T-helper 2 cell (primary cell): ENCODE measurements at places on chromosomes 7 and 10.

GRCh38 chr10:116720668-116721546, 21.5 kb downstream of the HSPA12A start:
- DNase-seq, result no peak

DNA sequence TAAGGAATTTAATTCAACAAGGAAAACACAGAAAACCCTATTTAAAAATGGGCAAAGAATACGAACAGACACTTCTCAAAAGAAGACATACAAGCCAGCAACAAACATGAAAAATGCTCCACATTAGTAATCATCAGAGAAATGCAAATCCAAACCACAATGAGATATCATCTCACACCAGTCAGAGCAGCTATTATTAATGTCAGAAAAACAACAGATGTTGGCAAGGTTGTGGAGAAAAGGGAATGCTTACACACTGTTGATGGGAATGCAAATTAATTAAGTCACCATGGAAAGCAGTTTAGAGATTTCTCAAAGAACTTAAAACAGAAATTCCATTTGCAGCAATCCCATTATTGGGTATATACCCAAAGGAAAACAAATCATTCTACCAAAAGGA, 55.2 kb downstream of the GCC1 start:
- no peak for DNase-seq

DNA sequence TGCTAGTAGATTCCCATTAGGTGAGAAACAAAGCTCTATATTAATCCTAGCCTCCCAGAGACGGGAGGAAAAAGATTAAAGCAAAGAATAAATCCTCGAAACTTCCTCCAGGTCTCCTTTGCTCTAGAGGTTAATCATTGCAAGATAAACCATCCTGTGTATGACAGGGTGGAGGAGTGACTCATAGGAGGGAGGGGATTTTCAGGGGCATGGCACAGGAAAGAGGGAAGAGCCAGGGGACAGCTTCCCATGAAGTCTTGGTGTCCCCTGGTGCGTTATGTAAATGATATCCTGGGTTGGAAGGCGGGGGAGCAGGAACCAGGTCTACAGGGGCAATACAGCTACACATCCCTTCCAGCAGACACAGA, 780 bp downstream of the CYP3A5 start:
- DNase-seq, result no peak

DNA sequence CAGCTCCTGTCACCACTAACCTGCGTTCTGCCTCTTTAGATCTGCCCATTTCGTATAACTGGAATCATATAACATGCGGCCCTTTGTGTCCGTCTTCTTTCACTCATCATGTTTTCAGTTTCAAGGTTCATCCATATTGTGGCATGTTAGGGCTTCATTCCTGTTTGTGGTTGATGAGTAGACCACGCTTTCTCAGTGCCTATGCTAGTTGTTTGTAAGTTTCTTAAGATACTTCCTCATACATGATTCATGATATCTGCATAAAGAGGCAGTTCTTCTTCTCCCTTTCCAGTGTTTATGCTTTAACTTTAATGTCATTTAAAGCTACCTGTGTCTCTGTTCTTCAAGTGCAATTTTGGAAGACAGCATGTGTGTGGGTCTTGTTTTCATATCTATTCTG, 79.5 kb upstream of the FAM20C start:
- no peak for DNase-seq

DNA sequence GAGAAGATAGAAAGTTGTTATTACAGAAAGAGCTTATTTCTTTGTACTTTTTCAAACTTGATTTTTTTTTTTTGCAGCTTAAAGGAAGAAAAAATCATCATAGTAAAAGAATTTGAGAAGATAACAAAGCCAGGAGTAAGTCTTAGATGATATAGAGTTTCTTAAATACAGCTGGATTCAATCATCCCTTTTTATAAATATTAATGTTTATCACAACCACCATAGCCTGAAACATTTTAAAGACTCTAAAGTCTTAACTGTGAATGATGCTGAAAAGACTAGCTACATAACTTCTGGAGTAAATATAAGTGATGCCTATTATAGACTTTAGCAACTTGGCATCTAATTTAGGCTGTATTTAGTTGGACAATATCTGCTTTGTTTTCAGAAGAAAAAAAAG, 54.8 kb upstream of the FGL2 start:
- DNase-seq, result no peak

DNA sequence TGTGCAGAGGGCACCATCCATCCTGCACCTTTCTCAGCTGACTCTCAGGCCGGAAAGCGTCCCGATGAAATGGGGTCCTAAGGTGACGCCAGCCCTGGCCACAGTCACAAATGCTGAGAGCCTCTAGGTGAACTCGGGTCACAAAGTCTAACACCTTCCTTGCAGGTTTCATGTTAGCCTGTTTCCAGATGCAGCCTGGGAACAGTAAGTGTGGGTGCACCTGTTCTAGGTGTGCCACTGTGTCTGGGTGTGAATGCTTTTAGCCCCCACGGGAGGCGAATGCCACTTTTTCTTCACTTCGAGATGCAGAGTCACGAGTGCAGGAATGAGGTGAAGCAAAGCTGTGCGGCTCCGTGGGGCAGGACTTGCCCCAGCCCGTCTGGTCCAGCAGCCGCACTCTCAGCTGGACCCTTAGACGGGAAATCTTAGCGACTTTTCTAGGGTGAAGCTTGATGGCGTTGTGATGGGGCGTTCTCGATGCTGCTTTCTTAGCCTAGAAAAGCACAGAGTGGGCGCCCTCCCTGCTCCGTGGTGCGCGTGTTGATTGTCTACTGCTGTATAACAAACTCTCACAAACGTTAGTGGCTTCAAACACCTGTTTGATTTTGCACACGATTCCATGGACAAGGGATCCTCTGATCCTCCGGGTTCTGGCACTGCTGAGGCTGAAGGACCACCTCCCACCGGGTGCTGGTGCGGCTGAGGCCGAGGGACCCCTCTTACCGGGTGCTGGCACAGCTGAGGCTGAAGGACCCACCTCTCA, 13.6 kb upstream of the VIPR2 start:
- no peak for DNase-seq

DNA sequence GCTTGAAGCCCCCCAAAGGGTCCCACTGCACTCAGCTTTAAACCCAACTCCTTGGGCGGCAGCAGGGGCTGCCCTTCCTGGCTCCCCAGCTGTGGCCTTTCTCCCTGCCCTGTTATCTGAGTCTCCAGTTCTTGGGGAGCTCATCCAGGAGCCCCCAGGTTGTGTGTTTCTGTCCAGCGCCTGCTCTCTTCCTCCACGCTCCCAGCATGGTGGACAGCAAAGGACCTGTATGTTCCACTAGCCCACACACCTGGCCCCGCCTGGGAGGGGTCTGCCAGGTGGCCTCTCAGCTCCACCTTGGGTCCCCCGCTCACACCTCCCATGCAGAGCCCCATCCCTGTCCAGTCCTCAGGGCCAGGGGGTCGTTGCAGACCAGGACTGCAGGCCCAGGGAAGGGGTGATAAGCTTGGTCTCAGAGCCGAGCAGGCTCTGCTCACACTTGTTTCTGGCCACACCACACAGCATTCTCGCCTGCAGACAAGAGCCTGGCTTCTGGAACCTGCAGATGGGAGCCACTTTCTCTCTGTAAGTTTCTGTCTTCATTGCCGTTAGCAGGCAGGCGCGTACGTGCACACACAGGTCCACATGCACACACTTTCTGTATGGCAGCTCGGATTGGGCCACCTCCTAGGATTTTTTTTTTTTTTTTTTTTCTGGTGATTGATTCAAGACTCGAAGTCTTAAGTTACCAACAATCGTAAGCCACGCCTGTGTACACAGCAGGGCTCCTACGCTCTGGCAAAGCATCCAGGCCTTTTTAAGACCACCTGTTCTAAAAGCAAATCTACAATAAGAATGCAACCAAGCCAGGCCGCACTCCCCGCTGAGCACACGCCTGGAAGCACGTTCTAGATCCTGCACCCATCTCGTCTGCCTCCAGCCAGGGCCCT, 104.6 kb downstream of the CYTH3 start:
- no peak for DNase-seq

- no peak for DNase-seq
These were observed 80.5 kb upstream of the PRKG1 start for GRCh38 chr10:50993771-50994251.

GRCh38 chr7:125450749-125451148, 521.1 kb upstream of the POT1 start:
- no peak for DNase-seq

- no peak for DNase-seq
These were observed 27.6 kb upstream of the RBM20 start for GRCh38 chr10:110616493-110617033.

GRCh38 chr7:90516257-90516656, 46.8 kb downstream of the PTTG1IP2 start:
- DNase-seq, result no peak

- no peak for DNase-seq
These were observed 273.1 kb downstream of the AUTS2 start for GRCh38 chr7:69871213-69871885.

DNA sequence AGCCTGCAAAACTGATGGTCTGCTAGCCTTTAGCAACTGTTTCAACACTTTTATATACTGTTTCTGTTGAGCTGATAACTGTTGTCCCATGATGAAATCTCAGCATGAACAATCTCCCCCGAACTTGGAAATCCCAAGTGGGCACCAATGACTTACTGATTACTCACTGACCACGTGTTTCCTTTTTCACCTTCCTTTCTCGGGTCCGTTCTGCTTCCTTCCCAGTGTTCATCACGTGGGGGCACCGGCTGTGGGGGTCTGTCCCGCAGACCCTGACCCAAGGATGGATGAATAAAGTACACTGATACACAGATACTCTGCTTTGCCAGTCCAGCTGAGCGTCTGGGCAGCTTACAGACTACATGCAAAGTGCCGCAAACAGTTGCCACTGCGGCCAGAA, 39.0 kb upstream of the RASGEF1A start:
- DNase-seq, result no peak

- DNase-seq, result no peak
These were observed 31.3 kb upstream of the GDF10 start for GRCh38 chr10:47268696-47269095.

GRCh38 chr10:12538491-12538995, 189.2 kb downstream of the CAMK1D start:
- DNase-seq, result no peak

DNA sequence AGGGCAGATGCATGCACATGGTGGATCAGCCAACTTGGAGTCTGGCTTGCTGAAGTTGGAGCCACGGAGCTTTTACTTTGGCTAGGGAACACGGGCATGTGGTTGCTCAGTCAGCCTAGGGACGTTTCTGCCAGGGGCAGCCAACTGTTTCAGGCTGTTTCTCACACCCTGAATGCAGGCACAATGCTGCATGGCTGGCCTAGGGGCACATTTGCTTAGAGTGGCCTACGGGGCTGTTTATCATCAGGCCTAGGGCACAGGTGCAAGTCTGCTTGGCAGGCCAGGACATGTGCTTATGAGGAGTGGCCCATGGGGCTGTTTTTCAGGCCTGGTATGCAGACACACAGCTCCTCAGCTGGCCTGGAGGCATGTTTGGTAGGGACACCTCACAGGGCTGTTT, 107.4 kb downstream of the GSAP start:
- no peak for DNase-seq

DNA sequence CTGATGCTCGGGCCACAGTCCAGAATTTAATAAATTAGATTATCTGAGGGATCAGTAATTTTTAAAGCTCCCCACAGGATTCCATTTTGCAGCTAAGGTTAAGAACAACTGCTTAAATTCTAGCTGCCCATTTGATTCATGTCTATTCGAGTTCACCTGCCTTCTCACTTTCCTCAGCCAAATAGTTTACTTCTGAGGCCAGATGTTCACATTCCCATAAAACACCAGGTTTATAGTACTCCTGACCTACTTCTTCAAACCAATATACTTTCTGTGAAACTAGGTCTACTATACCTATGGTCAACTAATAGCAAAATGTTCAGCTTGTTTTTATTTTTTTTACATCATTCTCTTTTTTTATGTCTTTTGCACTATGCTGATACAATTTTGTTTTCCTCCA, 86.3 kb downstream of the GPR158 start:
- DNase-seq, result no peak

- DNase-seq, result no peak
These were observed 424.8 kb upstream of the FZD8 start for GRCh38 chr10:36066850-36067249.

DNA sequence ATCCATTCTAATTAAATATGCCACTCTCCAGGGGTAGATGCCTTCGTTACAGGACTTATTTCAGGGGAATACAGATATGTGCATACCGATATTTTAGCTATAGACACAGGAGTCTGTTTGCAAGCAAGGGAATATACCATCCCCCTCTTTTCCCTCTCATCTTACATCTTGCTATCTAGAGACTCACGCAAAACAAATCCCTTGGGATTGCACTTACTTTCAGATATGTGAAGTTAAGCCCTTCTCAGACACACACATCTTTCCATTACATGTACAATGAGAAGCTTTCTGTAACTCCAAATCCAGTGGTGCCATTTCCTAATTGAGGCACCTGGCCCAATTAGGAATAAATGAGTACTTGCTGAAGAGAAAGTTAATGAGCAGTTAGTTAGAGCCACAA, 250.4 kb upstream of the FZD8 start:
- DNase-seq, result no peak

DNA sequence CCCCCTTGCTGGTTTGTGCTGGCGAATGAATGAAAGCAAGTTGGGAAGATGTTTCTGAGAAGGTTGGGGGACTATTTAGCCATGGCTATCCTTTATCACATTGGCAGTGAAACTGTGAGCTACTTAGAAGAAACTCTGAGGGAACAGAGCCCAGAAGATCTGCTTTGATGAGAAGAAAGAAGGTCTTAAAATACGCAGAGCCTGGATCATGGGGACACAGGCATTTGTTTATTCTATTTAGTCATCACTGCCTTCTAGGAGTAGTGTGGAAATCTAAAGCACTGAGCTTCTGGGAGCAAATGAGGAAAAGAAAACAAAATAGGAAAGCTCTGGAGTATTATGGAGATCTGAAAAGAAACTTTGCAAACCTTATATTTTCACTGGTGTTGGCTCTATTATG, 28.5 kb downstream of the CPED1 start:
- no peak for DNase-seq

GRCh38 chr7:100167912-100168323, 499 bp downstream of the GAL3ST4 start:
- DNase-seq, result no peak

DNA sequence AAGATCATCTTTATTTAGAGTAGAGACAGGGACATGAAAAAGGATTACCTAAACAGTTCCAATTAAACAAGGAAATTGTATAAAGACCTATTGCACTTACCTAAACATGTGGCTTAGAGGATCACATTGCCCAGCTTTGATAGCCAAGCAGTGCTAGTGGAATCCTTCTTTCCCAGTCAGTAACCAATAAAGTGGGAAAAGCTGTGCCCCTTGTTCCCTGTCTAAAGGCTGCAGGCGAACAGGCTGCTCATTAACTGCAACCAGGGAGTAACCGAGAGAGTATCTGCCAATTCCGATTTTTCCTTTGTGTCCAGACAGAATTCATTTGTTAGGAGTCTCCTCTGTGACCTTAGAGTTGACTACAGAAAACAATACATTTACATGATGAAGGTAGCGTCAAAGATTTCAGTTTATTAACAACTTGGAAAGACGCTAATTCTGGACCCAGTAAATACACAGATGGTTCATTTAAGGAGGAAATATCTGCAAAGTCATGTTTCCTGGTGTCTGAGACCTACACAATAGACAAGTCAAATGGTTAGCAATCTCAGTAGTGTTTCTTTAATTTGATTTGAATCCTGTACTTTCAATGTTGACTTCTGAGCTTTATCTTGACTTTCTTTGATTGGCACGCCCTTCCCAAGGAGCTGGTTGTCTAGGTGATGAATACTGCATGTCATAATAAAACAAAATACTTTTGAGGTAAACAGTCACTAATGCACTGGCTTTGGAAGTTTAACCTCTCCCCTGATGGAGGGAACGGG, 57.3 kb upstream of the MET start:
- no peak for DNase-seq
